ENCODE measurements at places on chromosomes 1 and 21.

GRCh38 chr1:206883160-206883559, 14.1 kb upstream of the IL24 start:
- no peak for DNase-seq

- no peak for DNase-seq
Observed at GRCh38 chr1:8382051-8382505, 64.2 kb downstream of the SLC45A1 start.

GRCh38 chr1:105793536-105794146, 1262.8 kb upstream of the PRMT6 start:
- no peak for DNase-seq

DNA sequence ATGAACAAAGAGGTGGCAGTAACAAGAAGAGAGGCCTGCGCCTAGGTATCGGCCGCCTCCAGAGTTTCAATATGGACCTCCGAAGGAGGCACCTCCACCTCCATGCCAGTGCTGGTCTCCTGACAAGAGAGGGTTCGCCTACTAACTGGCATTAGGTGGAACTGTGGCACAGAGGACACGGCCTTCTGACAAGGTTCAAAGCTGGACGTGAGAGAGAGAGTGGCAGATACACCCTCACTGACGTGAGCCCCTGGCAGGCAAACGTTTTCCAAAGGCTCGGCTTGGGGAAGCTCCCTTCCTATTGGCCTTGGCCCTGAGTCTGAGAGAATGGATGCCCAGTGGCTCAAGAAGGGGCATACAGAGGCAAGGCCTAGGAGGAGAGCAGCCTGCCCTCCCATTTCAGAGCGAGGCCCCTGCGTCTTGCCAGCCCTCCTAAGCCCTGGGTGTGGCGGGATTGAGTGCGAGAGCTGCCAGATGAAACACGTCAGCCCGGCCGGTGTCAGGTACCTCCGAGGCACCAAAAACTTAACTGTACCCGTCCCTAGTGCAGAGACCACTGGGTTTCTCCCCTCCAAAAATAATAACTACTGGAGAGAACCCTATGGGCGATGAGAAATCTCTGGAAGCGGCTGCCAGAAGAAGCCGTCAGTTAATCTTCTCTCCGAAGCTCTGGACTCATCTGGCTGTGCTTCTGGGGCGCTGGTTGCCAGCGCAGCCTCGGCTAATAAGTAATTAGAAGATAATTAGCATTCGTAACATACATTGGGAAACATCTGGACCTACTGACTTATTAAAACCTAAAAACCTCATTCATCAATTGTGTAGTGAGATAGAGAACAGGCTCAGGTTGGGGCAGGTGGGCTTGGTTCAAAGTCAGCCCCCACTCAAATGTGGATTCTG, 283.6 kb downstream of the NPHP4 start:
- DNase-seq = no peak

- DNase-seq = no peak
Observed at GRCh38 chr1:110680036-110680735, 5.4 kb upstream of the KCNA3 start.

GRCh38 chr1:86352086-86352485, 44.0 kb downstream of the ODF2L start:
- no peak for DNase-seq

DNA sequence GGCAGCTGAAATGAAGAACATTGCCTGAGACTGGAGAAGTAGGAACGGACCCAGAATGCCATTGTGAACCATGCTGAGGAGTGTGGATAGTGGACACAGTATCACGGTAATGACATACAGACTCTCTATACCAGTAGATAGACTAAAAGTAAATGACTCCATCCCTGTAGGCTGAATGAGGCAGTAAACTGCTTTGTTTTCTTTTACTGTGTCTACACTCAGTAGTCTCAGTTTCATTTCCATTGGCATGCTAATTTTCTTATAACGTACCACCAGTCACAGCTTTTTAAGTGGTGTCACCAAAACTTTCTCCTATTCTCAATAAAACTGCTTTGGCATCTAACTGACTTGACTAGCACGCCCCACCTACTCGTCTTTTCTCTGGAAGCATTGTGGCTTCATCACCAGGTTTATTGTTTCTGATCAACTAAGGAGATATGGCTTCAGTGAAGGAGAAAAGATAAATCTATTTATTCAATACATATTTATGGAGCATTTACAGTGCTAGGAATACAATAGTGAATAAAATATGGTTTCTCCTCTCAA, 8.4 kb upstream of the ZNF697 start:
- no peak for DNase-seq

DNA sequence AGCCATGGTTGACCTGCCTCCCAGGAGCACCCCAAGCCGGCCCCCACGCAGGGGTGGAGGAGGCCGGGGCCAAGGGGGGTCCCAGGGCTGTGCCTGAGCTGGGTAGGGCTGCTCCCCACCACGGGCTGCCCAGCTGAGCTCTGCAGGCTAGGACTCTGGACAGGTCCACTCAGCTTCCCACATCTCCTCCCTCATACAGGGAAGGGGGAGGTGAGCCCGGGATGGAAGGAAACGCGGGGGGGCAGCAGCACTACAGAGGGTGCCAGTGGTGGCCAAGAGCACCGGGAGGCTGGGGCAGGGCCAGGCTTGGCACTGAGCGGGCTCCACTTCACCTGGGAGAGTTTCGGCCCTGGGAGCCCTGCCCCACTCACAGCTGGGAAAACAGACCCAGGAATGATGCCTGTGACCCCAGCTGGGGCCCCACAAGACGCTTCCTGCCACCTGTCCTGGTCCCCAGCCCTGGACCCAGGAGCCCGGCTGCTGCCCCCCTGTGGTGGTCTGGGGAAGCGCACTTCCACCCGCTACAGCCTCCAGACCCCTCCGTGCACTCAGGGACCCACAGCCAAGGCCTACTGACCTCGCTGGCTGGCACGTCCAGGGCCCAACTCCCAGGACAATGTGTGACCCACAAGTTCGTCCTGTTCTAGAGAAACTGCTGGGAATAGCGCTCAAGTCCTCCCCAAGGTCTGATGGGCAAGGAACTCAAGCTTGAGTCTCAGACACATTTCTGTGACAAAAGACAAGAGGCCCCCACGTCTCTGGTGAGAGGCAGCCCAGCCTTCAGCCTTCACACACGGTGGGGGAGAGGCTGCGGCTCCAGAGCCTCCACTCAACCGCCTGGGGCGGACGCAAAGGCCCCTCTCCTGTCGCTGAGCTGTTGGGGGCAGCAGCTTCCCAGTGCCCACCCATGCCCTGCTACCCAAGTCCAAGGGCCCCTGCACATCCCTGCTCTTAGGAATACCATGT, 3.0 kb downstream of the AURKAIP1 start:
- peak; percentile 72 for DNase-seq

- DNase-seq = no peak
Observed at GRCh38 chr1:152145769-152146168, 13.3 kb downstream of the RPTN start.

- peak; percentile 66 for DNase-seq
Observed at GRCh38 chr21:45923146-45923545, 58.4 kb upstream of the COL6A1 start.

DNA sequence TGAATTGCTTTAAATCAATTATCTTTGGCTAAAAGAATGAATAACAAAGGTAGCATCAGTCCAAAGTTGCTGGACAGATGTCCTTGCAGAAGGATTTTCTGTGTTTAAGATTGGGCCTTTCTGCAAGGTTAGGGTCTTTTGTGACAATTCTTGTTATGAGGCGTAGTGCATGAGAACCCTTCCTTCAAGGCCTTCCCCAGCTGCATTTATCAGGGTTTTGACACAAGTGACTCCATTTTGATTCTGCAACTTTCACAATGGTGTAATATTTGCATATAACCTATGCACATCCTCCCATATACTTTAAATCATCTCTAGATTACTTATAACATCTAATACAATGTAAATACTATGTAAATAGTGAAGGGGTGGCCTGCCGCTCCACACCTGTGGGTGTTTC, 1.1 kb upstream of the SETD4 start:
- DNase-seq = no peak

DNA sequence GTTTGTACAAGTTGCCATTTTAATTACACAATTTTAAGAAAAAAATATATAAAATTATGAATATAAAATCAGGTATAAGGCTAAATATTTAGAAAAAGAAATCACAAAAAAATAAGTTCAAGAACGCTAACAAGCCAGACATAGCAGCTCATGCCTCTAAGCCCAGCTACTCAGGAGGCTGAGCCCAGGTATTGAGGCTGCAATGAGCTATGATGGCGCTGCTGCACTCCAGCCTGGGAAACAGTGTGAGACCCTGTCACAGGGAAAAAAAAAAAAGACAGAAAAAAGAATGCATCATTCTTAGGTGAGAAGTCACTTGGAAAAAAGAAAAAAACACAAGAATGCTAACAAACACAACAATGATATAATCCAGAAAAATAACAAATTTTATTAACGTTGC, 112.3 kb upstream of the PRDX6 start:
- DNase-seq = no peak

- no peak for DNase-seq
Observed at GRCh38 chr1:63916485-63917360, 142.9 kb downstream of the ROR1 start.

DNA sequence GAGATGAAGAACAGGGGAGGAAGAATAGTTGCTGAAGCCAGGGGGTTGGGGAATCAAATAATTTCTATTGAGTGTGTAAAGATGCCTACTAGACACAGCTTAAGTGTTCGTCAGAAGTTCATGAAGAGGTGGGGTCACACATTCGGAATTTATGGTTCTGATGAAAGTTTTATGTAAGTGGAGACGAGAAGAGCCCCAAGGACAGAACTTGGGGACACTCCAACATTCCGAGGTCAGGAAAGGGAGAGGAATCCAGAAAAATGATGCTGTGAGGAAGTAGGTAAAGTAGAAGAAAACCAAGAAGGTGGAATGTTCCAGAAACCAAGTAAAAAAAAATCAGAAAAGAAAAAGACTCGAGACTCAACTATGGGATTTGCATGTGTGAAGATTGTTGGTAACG, 272.5 kb downstream of the SIPA1L2 start:
- no peak for DNase-seq

Measured in stimulated activated naive CD4-positive, alpha-beta T cell (primary cell).